ENCODE measurements at places on chromosomes 2 and 18.

- DNase-seq, result no peak
Observed at GRCh38 chr2:86302320-86302719, 35.1 kb downstream of the REEP1 start.

DNA sequence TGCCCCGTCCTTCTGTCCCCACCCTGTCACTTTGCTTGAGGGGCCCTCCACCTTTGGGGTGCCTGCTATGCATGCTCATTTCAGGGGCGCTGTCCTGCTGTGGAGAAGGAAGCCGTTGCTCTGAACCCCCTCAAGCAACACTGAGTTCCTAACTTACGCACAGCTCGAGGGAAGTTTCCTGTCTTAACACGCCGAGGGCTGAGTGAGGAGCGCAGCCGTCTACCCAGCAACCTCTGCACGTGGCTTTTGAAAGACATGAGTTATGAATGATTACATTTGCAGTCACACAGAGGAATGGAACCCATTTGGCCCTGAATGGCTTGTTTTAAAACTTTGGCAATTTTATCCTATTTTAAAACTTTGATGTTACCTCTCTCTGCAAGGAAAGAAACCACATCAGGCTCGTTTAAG is 14.0 kb downstream of the RAMP1 start:
- no peak for DNase-seq

DNA sequence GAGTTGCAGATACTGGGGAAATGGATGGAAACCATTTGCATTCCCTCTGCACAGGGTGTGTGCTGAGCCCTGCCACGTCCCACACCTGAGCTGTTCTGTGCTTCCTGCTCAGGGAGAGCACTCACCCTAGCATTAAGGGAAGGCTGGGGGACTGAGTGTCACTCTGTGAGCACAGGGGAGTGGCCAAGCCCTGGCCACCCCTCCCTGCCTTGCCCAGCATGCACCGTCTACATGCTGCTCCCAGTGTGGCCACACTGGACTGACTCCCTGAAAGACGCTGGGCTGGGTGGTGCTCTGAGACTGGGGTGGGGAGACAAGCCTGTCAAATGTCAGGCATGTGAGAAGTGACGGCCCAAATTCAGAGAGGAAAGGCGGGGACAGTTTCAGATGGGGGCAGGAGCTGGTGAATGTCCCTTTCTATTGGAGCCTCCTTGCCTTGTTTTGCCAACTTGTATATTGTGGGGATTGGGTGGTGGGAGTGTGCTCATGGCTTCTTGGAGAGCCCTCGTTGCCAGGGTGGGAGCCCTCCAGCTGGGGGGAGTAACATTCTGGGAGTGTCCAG is 298.4 kb upstream of the HS6ST1 start:
- no peak for DNase-seq

- no peak for DNase-seq
Observed at GRCh38 chr18:48581206-48581605, 42.4 kb downstream of the CTIF start.

- DNase-seq, result no peak
Observed at GRCh38 chr2:4909346-4910009, 782.7 kb upstream of the SOX11 start.

- no peak for DNase-seq
Observed at GRCh38 chr2:192313773-192314172, 119.0 kb upstream of the TMEFF2 start.

GRCh38 chr2:124913868-124914267 is 888.8 kb downstream of the CNTNAP5 start:
- DNase-seq, result no peak

DNA sequence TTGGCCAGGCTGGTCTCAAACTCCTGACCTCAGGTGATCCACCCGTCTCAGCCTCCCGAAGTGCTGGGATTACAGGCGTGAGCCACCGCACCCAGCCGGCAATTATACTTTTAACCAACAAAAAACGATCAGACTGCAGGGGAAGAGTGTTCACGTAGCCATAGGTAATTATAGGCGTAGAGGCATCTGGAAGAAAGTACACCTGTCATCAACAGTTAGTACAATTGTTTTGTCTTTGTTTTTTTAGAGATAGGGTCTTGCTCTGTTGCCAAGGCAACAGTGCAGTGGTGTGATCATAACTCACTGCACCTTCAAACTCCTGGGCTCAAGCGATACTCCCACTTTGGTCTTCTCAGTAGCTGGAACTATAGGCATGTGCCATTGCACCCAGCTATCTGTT is 20.0 kb downstream of the ST3GAL5 start:
- DNase-seq, result no peak

GRCh38 chr2:13667415-13667757 is 950.6 kb downstream of the TRIB2 start:
- DNase-seq, result no peak

All from HuH-7.5 (cell line).